NCI-H1417 (cell line): ENCODE measurements at places on chromosomes 12 and 14.
A peak's percentile ranks its signal among the peaks of the same experiment; 100 is the strongest.

DNA sequence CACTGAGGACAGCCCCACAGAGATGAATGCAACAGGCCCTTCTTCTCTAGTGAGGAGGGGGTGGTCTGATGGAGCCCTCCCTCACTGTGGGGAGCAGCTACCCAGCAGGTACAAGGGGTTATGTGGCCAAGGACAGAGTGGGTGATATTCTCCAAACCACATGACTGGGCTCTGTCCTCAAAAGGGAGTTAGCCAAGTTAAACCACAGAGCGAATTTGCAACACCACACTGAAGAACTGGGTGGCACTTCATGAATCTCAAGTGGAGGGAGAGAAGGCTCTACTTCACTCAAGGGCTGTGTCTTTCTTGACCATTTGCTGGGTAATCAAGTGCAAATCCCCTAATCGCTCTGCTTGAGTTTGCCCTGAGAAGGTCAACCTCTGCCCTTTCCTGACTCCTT lies 12.5 kb downstream of the GPR68 start:
- peak; percentile 89 for DNase-seq

DNA sequence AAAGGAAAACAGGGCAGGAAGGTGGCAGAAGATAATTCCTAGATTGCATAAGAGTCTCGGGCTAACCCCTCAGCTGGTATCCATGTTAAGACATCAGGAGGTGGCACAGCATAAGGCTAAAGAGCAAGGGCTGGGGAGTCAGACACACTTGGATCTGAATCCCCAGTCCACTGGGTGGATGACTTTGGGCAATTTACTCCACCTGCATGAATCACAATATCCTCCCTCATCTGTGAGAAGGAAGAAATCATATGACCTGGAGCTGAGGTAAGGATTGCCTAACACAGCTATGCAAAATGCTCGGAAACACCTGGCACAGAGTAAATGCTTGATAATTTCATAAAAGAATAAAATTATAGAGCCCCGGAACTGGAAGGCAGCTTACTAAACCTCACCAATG lies 217.9 kb downstream of the PIK3C2G start:
- no peak for DNase-seq

GRCh38 chr12:67758521-67758920 lies 110.0 kb downstream of the DYRK2 start:
- no peak for DNase-seq

GRCh38 chr12:48946205-48946604 lies 11.1 kb downstream of the ARF3 start:
- DNase-seq: no peak

DNA sequence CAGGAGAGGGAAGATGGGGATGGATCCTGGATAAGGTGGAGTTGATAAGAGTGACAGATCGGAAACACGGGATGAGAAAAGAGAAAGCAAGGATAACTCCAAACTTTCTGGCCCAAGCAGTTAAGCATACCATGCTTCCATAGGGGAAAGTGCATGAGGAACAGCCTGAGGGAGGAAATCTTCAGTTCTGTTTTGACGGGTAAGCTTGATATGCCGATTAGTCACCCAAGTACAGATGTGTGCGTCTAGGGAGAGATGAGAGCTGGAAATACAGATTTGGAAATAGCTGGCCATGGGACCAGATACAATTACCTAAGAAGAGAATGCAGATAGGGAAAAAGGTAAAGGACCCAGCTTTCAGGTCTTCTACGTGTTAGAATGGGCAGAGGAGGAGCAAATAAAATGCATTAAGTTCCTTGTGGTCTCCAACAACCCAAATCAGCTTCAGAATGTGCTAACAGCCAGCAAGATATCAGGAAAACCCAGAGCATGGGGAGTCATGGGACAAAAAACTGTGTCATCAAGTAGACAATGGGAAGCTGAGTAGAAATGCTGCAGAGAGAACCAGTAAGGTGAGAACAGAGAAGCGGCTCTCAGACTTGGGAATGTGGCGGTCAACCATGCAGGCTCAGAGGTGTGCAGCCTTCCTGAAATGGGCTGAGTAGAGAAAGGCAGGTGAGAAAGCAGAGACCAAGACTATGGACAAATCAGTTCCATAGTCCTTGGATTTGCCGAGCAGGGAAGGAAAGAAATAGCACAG lies 56.3 kb downstream of the PPP1R36 start:
- DNase-seq: no peak

GRCh38 chr12:6451348-6452244 lies at the start of gene TAPBPL:
TAPBPL (plus strand) TSS chr12:6452042; CDS start chr12:6452249, 207 bp downstream.
- peak; percentile 93 for DNase-seq

DNA sequence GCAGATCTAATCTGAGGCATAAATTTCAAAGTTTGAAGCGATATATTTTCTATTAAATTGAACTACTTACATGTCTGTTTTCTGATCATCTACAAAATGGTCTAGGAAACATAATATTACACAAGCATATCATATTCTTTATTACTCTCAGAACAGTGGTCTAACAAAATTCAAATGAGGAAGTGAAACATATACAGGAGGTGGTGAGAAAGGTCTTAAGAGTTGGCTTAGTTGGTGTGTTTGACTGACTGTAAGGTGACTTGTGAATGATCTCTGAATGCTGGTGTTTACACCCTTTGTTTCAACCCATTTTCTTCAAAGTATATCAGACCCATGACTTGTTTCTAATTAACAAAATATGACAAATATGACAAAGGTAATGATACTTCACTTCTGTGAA lies 1156.8 kb downstream of the SLC16A7 start:
- no peak for DNase-seq

GRCh38 chr12:110314308-110314707 lies 33.3 kb downstream of the ATP2A2 start:
- no peak for DNase-seq

DNA sequence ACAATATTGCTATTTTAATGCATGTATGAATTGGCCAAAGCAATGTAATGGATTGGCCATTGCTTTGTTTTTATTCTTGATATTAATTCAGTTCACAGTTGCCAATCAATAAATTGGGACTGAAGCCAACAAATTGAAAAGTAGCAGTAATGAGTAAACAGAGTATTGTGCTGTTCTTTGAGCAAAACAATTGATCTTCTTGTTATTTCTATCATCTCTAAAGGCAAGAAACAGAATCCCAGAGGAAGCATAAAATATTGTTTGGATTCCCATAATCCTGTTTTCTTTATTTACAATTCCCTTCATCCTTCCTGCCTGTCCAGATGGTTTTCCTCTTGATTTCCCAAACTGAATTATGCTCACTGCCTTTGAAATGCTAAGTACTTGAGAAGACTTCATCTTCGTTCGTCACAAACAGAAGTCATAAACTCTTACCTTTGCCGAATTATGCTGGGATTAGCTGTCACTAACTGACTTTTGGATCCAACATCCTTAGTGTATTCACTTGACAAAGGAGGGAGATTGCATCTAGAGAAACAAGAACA lies 85.9 kb downstream of the ST8SIA1 start:
- DNase-seq: no peak

GRCh38 chr14:97995038-97995437 lies 1197.9 kb downstream of the VRK1 start:
- no peak for DNase-seq

- DNase-seq: no peak
Measured at GRCh38 chr14:52153939-52154338, 85.1 kb upstream of the NID2 start.

GRCh38 chr14:79419571-79420327 lies 791.6 kb downstream of the DIO2 start:
- DNase-seq: no peak

GRCh38 chr12:106682594-106683234 lies 91.8 kb upstream of the RIC8B start:
- DNase-seq: peak; percentile 36

GRCh38 chr12:53754188-53754585 lies 2.4 kb upstream of the CISTR start:
- DNase-seq: no peak

GRCh38 chr12:124459852-124460645 lies 107.4 kb downstream of the NCOR2 start:
- DNase-seq: no peak

DNA sequence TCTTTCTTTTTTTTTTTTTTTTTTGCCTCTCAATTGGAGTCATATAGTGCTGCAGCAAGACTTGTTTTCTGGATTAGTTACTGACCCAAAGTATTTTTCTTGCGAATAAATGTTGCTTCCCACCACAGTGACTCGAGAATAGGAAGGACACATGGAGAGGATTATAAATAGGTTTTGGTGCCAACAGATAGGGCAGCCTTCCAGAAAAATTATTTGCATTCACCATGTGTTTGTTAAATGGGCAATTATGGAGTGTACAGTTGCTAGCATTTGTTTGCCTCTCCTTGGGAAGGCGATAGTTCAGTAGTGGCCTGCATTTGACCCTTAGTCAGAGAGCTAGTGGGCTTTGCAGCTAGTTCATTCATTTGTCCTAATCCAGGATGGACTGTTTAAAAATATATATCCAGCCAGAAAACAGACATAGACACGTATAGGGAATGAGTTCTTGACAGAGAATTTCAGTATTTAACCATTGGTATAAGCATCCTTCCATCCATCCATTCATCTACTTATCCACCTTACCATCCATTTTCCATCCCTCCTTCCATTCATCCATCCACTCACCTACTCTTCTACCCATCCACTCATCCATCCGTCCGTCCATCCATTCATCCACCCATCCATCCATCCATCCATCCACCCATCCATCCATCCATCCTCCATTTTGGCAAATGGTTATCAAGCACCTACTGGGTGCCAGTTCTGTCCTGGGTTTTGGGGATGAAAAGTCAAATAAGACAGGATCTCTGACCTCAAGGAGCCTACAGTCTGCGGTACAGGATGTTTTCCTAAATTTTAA lies 67.5 kb downstream of the CHST11 start:
- DNase-seq: no peak

- DNase-seq: peak; percentile 82
Measured at GRCh38 chr12:47988073-47989022, 15.9 kb downstream of the COL2A1 start.

- DNase-seq: no peak
Measured at GRCh38 chr12:55112378-55112875, 13.8 kb upstream of the OR9K2 start.

DNA sequence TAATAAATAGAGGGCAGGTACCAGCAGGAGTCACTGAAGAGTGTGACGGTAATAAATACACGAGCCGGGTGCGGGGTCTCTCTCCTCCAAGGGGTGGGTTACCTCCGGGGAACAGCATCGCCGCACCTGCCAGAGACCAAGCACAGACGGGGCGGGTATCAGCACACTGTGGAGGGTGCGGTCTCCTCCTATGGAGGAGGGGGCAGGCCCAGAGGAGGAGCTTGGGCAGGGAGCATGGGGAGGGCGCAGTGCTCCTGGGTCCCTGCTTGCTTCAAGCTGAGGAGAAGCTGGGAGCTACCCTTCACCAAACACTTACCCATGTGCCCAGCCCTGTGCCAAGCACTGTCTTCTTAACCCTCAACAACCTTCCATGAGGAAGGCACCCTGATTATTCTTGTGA lies 12.8 kb downstream of the PGF start:
- DNase-seq: no peak

DNA sequence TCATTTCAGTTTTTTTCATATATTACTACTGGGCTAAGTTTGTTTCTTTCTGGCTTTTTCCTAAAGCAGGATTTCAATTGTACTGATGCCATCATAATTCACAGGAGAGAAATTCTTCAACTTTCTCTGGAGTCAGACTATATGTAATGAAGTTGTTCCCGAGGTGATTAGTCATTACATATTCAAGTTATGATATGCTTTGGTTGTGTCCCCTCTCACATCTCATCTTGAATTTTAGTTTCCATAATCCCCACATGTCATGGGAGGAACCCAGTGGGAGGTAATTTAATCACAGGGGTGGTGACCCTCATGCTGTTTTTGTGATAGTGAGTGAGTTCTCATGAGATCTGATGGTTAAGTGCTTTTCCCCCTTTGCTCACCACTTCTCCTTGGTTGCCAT lies 227.5 kb upstream of the LRIG3 start:
- DNase-seq: no peak

DNA sequence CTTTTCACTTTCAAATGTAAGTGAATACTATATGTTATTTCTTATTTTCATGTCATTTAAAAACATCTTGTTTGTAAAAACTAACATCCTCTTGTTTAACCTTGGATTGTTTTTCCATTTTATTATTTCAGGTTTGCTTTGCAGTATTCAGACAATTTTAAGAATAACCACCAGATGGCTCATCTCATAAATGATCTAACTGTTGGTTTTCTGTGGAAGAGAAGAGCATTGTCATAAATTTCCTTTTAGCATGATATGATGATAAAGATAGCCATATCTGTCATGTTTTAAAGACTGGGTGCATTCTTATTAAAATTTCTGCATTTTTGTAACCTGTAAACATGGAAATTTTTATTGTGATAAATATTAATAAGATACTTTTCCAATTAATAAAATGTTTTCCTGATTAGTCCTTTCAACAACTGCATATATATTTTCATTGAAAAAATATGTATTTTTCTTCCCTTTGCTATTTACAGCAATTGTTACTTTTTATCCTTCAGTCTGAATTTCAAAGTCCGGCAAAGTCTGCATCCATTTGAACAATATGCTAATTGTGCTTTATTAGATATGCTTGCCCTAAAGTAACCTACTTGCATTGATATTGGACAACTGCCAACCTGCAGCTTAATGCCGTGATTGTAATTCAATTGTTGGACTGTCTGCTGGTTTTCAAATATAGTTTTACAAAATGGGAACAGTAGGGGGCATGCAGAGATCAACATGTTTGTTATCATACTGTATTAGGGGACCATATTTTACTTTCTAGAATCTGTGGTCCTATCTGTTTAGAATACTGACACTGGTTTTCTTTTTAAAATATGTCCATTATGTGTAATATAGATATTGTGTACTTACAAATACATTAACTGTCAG lies 163.4 kb downstream of the GARIN6 start:
- peak; percentile 61 for DNase-seq

DNA sequence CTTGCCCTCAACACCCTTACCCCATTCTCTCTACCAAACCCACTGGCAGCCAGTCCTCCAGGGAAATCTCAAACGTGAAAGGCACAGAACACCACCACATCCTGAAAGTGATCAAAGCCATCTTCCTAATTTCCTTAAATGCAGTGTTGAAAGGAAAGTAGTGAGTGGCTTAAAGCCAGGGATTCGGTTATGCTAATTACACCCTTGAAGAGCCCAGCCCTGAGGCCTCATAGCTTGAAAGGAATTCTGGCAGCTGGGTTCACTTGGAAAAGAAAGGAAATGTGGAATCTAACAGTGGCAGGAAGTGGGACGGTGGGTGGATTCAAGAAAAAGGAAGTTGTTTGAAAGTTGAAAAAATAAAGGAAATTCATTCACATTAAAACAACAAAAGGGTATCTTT lies 73.0 kb upstream of the FICD start:
- no peak for DNase-seq

GRCh38 chr12:112932485-112933128 lies 5.7 kb upstream of the OAS3 start:
- DNase-seq: no peak

DNA sequence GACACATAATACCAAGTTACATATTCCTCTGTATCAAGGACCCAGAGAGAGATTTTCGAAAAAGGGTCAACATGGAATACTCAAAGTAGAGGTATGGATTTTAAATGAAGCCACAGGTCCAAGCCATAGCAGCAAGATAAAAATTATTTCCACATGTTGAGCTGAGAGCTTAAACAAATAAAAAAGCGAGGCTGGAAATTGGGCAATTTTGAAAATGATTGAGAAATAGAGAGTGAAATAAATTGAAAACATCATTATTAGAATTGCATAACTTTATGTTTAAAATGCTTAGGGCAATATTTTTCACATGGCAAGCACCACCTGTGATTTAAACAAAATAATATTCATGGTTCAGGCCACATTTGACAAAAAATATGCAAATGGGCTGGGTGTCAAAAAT lies 1251.0 kb upstream of the USP15 start:
- DNase-seq: no peak
